SJSA1 (cell line): ENCODE measurements at places on chromosomes 7 and 10. TPM values are rescaled to one million over a fixed set of nuclear protein-coding genes. Genes with fewer than 3 reads are reported as not detected.

The CABCOCO1 gene
- 2.2 TPM in 1 of 2 replicates, not detected in the other for total RNA-seq

DNA sequence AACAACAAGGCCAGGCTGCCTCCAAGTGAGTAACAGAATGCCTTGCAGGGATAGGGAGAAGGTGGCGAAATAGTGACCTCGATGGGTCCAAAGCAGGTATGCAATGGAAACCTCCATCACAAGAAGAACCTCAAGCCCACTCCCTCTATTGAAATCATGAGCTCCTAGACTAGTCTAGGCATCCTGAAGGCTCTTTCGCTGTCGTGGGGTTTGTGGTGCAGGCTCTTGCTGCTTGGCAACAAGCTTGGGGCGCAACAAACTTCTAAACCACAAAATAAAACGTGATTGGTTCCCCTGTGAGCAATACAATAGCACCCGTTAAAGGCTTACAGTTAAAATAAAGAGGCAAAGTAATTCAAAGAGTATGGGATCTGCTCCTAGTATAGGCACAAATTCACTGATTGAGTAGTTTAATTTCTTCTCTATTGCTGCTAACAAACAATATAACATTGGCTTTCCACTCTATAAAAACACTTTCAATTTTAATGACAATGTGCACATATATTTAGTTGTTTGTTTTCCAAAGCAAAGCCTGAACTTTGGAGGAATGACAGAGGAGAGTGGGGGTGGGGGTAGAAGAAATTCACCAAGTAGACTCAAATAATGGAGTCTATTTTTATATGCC is 64.1 kb downstream of the C10orf67 start:
- H3K27ac ChIP-seq = no peak overlapping the region
- DNase-seq = no peak

DNA sequence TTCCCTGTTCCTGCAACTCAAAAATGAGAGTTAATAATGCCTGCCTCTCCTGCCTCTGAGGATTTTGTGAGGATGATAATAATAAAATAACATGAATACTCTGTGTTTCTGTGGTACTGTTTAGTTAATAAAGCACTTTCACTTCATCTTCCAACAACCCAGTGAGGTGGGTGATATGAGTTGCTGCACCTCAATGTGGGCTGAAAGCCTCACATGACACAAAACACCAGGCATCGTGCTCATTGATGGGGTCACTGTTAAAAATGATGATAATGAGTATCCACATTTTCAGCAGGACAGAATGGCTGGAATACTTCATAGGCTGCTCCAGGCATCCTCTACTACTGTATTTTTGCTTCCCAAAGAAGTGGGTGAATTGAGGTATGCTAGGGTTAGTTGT is 222.8 kb upstream of the NRP1 start:
- H3K4me1 ChIP-seq = no peaks in the 10 kb centered on the region
- H3K4me3 ChIP-seq = no peak overlapping the region
- H3K27me3 ChIP-seq = no peaks in the 10 kb centered on the region
- DNase-seq = no peak

The CDK14 gene
- 17.9 and 20.8 TPM in 2 replicates for total RNA-seq

The AOAH gene
- total RNA-seq = 0.61 TPM in 1 of 2 replicates, not detected in the other

- no peaks in the 10 kb centered on the region for H3K36me3 ChIP-seq
- H3K4me3 ChIP-seq = no peak overlapping the region
- no peaks in the 10 kb centered on the region for H3K4me1 ChIP-seq
These were observed 87.8 kb downstream of the TAF3 start for GRCh38 chr10:7906128-7906527.

The GPC2 gene
- total RNA-seq = 4.4 and 6.5 TPM in 2 replicates

DNA sequence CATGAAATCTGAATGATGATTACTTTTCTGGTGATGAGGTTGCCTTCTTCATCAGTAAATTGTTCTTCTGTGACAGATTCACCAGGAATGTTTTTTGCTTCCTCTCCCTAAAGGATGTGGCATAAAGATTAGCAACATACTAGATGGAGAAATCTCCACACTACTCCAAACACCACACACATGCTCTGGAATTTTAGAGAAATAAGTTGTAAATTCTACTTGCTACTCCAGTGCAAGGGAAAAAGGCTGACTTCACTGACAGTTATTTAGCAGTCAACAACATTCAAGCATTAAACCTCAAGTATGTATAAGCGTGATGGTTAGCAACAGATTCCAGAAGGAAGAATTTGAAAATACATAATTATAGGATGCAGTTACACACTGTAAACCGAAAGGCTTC is 137.9 kb upstream of the CCDC6 start:
- no peaks in the 10 kb centered on the region for H3K4me1 ChIP-seq
- H3K4me3 ChIP-seq = no peak overlapping the region
- peaks cover 3% of the 10 kb centered on the region; the same call in 1 of the 2 replicates for H3K27me3 ChIP-seq
- no peak overlapping the region for H3K27ac ChIP-seq

DNA sequence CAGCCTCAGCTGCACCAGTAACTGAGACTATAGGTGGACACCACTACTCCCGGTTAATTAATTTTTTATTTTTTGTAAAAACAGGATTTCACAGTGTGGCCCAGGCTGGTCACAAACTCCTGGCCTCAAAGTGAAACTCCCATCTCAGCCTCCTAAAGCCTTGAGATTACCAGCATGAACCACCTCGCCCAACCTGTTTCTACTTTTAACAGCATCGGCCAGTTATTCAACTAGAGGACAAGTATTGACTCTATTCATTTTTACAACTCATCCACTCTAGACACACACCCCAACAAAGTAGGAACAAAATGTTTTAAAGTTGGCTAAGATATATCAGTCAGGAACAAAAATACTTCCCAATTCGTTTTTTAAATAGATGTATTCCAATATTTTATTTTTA is 334.8 kb downstream of the PARD3 start:
- no peak overlapping the region for H3K4me3 ChIP-seq
- H3K27me3 ChIP-seq = no peaks in the 10 kb centered on the region
- no peak overlapping the region for H3K27ac ChIP-seq
- no peaks in the 10 kb centered on the region for H3K36me3 ChIP-seq
- no peaks in the 10 kb centered on the region for H3K4me1 ChIP-seq

The SLC39A12 gene
- total RNA-seq = not detected in 2 replicates

GRCh38 chr7:30914596-30914995 is 2.9 kb downstream of the AQP1 start:
- H3K27ac ChIP-seq = peak overlapping the region; percentile 33; the same call in 1 of the 2 replicates
- H3K36me3 ChIP-seq = no peaks in the 10 kb centered on the region
- no peaks in the 10 kb centered on the region for H3K27me3 ChIP-seq
- H3K4me3 ChIP-seq = no peak overlapping the region

DNA sequence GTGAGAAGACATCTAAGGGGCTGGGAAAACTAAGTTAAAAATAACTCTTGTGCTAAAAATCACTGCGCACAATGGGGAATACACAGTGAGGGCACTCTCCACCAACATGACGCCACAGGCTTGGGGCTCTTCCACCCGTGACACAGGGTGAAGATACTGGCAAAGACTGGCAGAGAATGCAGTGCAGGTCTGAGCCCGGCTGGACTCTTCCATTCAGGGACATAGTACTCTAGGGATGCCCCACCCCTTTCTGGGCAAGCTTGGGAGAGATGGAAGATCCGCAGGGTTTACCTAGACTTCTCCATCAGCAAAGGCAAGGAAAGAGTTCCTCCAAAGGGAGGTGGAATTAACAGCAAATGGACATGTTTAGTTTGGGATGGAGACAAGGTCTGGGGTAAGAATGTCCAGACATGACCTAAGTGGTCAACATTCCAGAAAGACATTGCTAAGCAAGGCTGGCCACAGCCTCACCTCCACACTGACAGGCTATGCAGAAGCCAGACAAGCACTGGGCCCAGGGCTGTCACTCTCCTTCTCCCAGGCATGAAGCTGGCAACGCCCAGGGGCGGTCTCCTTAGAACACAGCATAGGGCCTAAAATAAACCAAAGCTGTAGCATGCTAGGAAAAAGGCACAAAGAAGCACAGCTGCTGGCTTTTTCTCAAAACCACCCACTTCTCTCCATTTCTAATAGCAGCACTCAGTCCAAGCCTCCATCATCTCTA is 28.1 kb downstream of the XPNPEP1 start:
- DNase-seq = no peak
- H3K4me3 ChIP-seq = no peak overlapping the region
- no peak overlapping the region for H3K27ac ChIP-seq
- H3K27me3 ChIP-seq = no peaks in the 10 kb centered on the region

GRCh38 chr7:47725031-47725780 is 143.3 kb upstream of the TNS3 start:
- no peak overlapping the region for H3K4me3 ChIP-seq
- H3K27ac ChIP-seq = peak overlapping the region; percentile 85
- H3K4me1 ChIP-seq = peaks cover 22% of the 10 kb centered on the region

The CTAGE8 gene
- not detected in 2 replicates for total RNA-seq

GRCh38 chr10:125284875-125285597 is 124.7 kb upstream of the CTBP2 start:
- no peaks in the 10 kb centered on the region for H3K36me3 ChIP-seq
- no peak for DNase-seq
- H3K4me1 ChIP-seq = no peaks in the 10 kb centered on the region
- H3K27me3 ChIP-seq = no peaks in the 10 kb centered on the region; the same call in 1 of the 2 replicates
- H3K27ac ChIP-seq = no peak overlapping the region

The OR6V1 gene
- total RNA-seq = not detected in 2 replicates

DNA sequence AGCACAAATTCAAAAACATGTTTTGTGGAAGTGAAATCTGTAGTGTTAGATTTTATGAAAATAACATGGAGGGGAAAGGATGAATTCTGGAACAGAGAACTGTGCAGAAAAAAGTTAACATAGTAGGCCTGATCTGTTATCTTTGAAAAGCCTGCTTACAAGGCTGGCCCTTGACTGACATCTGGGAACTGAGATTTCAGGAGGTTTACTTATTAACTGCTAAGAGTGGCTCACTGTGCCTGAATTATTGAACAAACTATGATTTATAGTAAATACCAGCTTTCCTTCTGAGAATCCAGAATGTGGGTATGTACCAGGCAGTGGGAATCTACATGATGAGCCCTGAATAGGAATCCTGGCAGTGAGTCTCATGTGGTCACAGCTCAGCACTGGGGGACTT is 30.5 kb downstream of the NSUN6 start:
- H3K36me3 ChIP-seq = peaks cover 12% of the 10 kb centered on the region
- H3K4me3 ChIP-seq = no peak overlapping the region
- no peaks in the 10 kb centered on the region for H3K27me3 ChIP-seq
- no peak overlapping the region for H3K27ac ChIP-seq

DNA sequence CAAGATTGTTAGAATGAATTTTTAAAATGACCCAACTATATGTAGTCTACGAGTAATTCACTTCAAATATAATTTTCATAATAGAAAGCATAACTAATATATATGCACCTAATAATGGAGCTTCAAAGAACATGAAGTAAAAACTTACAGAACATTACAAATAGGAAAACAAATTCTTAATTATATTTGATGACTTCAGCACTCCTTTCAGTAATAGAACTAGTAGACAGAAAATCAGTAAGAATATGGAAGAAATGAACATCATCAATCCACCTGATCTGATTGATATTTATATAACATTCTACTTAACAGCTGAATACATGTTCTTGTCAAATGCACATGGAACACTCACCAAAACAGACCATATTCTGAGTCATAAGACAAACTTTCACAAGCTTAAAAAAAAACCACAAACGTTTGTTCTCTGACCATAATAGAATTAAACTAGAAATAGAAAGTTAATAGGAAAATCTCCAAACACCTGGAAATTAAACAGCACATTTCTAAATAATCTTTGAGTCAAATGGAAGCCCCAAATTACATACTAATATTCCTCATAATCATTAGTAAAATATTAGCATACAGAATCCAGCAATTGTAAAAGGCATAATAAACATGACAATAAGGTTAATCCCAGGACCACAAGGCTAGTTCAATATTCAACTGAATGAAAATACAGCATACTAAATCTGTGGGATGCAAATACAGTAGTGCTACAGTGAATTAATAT is 48.0 kb downstream of the BRAF start:
- H3K36me3 ChIP-seq = no peaks in the 10 kb centered on the region
- no peak overlapping the region for H3K4me3 ChIP-seq
- H3K27me3 ChIP-seq = no peaks in the 10 kb centered on the region
- H3K27ac ChIP-seq = no peak overlapping the region

The GNAT3 gene
- total RNA-seq = not detected in 2 replicates

DNA sequence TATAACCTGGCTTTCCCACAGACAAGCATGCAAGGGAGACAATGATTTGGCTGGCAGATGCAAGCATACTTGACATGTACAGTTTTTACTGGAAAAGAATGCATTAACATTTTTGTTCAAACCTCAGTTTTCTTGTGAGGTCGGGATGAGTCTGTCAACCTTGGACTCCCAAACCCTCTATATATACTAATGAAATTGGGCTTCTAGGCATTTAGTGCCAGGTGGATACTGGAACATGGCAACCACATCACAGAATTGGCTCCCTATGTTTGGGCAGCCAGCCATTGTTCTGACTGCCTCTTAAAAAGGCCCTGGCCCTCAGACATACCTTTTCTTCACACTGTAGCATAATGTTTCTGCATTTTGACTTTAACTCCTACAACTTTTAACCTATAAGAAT is 39.1 kb downstream of the CDK6 start:
- H3K4me3 ChIP-seq = no peak overlapping the region
- H3K27ac ChIP-seq = peak overlapping the region; percentile 34
- no peaks in the 10 kb centered on the region for H3K27me3 ChIP-seq
- H3K36me3 ChIP-seq = peaks cover 22% of the 10 kb centered on the region
- peaks cover 41% of the 10 kb centered on the region for H3K4me1 ChIP-seq
- DNase-seq = peak; percentile 48

GRCh38 chr10:110600487-110601101 is 33.1 kb downstream of the SMC3 start:
- H3K27ac ChIP-seq = no peak overlapping the region
- peaks cover 72% of the 10 kb centered on the region for H3K36me3 ChIP-seq
- no peak for DNase-seq
- no peaks in the 10 kb centered on the region for H3K4me1 ChIP-seq
- no peaks in the 10 kb centered on the region for H3K27me3 ChIP-seq

The AKR1C8 gene
- total RNA-seq = 0.16 TPM in 1 of 2 replicates, not detected in the other

DNA sequence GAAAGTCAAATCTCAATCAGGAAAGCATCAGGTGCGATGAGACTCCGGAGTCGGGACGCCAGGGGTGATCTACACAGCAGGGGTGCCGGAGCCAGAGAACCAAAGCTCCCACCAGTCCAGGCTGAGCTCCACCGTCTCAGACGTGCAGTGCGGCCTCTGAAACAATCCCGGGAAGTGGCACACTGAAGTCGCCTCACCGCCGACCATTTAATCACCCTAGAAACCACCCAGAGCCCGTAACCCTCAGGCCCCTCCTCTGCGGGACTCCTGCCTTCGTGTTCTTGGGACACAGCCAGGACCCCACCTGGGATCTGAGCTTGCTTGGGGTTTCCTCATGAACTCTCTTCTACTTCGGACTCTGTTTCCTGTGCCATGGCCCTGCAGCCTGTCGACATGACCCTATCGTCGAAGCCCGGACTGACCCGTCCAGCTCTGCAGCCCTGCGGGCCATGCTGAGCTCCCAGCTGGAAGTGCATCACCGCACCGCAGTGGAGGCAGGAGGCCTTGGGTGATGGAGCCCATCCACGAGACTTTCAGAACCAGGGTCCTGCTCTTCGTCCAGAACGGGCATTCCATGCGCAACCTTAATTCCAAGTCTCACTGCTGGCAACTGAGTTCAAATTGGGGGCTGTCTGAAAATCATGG is 266.4 kb downstream of the PTPRN2 start:
- H3K36me3 ChIP-seq = no peaks in the 10 kb centered on the region
- no peaks in the 10 kb centered on the region for H3K27me3 ChIP-seq
- H3K4me3 ChIP-seq = no peak overlapping the region
- H3K27ac ChIP-seq = no peak overlapping the region

The FKBP6 gene
- not detected in 2 replicates for total RNA-seq
